Stimulated activated CD8-positive, alpha-beta memory T cell treated with anti-CD3 and anti-CD28 coated beads, Interleukin-4, amount 100 ng/mL, for 4 hours (primary cell): ENCODE measurements at places on chromosomes 4 and X.

- DNase-seq = no peak
Observed at GRCh38 chr4:86118711-86119110, 241.1 kb downstream of the MAPK10 start.

DNA sequence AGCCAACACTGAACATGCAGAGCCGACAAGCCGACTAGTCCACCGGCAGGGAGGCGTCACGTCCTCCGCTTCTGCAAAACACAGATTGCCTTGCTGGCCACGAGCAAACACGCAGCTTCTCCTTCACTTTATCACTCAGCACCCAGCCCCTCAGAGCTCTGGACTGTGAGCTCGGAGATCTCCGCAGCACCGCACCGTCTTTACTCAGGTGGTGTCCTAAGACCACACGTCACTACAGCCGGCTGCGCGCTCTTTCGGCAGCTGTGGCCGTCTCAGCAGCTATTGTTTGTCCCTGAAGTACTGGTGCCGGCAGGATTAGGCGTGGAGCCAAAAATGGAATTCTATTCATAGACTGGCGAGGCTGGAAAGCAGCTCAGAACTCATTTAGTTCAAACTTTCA, 72.0 kb downstream of the FAT1 start:
- DNase-seq = no peak

DNA sequence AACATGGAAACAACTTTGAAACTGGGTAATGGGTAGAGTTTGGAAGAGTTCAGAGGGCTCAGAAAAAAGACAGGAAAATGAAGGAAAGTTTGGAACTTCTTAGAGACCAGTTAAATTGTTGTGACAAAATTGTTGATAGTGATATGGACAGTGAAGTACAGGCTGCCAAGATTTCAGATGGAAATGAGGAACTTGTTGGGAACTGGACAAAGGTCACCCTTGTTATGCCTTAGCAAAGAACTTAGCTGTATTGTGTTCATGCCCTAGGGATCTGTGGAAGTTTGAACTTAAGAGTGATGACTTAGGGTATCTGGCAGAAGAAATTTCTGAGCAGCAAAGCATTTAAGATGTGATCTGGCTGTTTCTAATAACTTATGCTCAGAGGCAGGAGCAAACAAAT, 5.1 kb upstream of the ARL13A start:
- no peak for DNase-seq

DNA sequence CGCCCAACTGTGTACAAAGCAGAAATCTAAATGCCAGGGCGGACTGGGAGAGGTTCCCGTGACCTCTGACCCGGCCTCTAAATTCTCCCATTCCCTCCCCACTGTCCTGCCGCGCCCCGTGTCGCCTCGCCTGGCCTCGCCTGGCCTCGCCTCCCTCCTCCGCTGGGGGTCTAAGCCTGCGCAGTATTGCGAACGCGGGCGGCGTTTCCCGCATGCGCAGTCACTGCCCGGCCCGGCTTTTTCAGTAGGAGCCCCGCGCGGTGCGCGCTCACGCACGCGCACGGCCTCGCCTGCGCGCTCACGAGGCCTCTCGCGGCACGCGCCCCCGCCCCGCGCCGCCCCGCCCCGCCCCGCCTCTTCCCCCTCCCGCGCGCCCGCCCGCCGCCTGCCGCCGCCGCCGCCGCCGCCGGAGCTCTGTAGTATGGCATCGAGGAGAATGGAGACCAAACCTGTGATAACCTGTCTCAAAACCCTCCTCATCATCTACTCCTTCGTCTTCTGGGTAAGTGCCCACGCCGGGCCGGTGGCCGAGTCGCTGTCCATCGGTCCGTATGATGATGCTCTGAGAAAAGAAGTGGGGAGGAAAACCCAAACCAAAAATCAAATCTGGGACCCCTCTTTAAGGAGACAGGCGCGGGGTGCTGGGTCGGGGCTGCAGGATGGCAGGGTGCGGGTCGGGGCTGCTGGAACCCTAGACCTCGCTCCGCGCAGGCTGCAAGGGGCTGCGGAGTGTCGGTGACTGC, at the start of gene TSPAN7:
Gene TSPAN7 (plus strand): TSS at position 417 of the 743 bp plus-strand sequence. CDS start 5 bp downstream, at position 422.
- DNase-seq = peak; percentile 45

- no peak for DNase-seq
Observed at GRCh38 chr4:73596001-73596400, 24.2 kb downstream of the RASSF6 start.

- no peak for DNase-seq
Observed at GRCh38 chr4:185774845-185775680, 36.9 kb downstream of the SORBS2 start.

DNA sequence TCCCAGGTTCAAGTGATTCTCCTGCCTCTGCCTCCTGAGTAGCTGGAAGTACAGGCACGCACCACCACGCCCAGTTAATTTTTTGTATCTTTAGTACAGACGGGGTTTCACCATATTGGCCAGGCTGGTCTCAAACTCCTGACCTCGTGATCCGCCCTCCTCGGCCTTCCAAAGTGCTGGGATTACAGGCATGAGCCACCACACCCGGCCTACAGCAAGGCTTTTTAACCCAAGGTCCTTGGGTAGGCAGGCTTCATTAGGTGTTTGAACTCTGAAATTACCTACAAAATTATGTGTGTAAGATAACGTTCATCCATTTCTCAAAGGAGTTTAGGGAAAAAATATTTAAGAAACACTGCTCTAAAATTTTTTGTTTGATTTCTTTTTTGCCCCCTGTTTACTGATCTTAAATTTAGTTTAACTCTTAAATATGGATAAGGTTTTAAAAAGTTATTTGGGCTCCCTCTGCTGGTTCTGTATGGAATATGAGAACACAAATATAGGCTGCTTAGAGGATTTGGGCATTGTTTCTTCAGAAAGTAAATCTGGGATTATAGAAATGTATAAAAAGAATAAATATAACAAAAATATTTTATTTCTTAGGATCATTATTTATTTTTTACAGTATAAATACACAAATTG, 92.8 kb downstream of the CBR4 start:
- DNase-seq = no peak

DNA sequence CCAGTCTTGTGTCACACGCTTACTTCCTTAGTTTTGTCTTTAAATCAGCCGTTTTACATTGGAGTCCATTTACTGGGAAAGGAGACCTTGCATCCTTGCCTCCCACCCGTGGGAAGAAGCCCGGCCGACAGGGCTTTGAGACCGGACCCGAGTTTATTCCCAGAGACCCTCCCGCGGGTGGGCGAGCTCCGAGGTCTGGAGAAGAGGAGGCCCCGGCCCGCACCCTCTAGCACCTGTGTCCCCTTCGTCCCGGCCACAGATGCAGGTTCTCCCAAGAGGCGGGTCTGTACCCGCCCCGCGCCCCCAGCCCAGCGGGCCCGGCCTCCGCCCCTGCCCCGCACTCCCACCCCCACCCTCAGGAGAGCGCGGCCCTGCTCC, 3.8 kb upstream of the SLC26A1 start:
- no peak for DNase-seq

DNA sequence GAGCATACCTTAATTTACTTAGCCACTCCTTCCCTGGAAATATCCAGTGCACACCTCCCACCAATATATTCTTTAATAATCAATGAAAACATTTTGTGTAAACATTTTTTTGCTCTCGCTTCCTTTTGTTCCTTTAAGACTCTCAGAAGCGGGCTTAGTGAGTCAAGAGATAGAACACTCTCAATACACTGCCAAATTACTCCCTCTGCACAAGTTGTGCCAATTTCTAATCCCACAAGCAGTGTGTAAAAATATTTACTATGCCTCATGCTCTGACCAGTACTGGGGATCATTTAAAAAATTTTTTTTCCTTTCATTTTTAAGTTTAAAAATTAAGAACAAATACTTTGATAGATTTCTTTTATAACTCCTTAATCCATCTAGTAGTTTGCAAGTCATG, 5.1 kb downstream of the MORF4L2 start:
- DNase-seq = no peak

GRCh38 chr4:161254375-161254774, 909.4 kb downstream of the FSTL5 start:
- DNase-seq = no peak

GRCh38 chr4:110867251-110867960, 244.5 kb upstream of the PITX2 start:
- DNase-seq = no peak
